Frontal cortex (tissue), 4 donors: ENCODE measurements at places on chromosomes 6 and 20. TPM values are rescaled to one million over a fixed set of nuclear protein-coding genes. Genes with fewer than 3 reads are reported as not detected.

GRCh38 chr20:39853050-39853449 lies 836.0 kb downstream of the MAFB start:
- no peak for DNase-seq

DNA sequence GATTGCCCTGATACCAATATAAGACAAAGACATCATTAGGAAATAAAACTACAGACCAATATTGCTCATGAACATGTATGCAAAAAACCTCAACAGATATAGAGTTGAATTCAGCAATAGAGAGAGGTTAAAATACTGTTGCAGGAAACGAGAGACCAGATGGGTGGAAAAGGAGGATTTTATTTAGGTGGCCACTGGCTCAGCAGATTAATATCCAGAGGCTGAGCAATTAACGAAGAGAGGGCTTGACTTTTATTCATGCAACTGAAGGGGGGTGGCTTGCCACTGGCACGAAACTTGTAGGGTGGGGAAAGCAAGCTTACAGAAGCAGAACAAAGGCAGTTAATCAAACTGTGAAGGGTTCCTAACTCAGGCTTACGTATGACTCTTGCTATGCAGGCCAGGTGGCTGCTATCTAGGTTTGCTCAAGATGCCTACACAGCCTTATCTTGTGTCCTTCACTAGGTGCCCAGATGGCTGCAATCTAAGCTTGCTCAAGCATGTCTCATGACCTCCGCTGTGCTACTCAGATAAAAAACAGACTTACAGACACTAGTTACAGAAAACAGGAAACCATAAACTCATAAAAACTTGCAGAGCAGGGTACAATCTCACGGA lies 126.4 kb downstream of the MMUT start:
- DNase-seq = no peak

- DNase-seq = no peak
These were observed 981.3 kb upstream of the FLRT3 start for GRCh38 chr20:15318682-15319081.

DNA sequence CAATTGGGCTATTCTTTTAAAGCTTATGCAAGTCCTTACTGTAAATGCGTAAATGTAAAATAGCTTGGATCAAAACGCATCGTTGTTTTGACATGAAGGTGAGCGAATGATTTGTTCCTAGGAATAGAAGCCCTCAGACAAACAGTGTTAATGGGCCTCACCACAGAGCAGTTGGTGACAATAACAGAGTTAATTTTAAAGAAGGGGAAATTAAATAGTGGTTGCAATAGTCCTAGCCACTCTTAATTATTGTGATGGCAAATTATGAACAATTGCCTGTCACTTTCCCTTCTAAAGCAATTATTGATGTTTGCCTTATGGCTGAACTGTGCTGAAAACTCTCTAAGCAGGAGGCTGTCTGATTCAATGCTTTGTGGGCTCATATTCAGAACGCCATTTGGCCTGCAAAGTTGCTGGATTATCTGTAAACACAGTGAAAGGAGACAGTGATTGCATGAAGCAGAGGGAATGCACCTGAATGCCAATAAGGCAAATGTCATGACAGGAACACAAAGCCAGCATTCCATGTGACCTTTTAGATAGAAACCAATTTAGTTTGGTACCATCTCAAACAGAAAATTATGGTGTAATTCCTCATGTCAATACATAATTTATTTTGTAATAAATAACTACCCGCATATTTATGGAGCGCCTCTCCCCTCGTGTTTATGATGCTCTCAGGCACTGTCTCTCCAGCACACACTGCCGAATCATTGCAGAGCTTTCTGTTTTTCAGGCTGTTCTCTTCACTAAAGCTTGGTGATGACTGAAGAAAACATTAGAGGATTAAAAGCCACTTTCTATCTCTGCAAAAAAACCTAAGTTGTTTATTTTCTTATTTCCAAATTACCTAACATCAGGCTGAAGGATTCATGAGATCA lies 387.5 kb downstream of the HACE1 start:
- no peak for DNase-seq

- no peak for DNase-seq
These were observed 25.6 kb downstream of the MAN1A1 start for GRCh38 chr6:119323931-119324330.

Gene CCN6
- total RNA-seq = not detected

- no peak for DNase-seq
These were observed 67.1 kb upstream of the SLC22A23 start for GRCh38 chr6:3523966-3524365.
